Activated T-cell treated with anti-CD3 and anti-CD28 coated beads, Interleukin-2, amount 50 U/mL, for 72 hours (primary cell): ENCODE measurements at places on chromosomes 4 and X. TPM values are rescaled to one million over a fixed set of nuclear protein-coding genes. Genes with fewer than 3 reads are reported as not detected.

- H3K4me1 ChIP-seq = no peaks in the 10 kb centered on the region
- H3K4me3 ChIP-seq = no peak overlapping the region
- no peaks in the 10 kb centered on the region for H3K36me3 ChIP-seq
- no peak for DNase-seq
- no peaks in the 10 kb centered on the region for H3K27me3 ChIP-seq
Measured at GRCh38 chr4:123363729-123364128, 32.9 kb upstream of the SPRY1 start.

Gene KLB
- not detected for total RNA-seq

Gene TKTL2
- not detected for total RNA-seq

DNA sequence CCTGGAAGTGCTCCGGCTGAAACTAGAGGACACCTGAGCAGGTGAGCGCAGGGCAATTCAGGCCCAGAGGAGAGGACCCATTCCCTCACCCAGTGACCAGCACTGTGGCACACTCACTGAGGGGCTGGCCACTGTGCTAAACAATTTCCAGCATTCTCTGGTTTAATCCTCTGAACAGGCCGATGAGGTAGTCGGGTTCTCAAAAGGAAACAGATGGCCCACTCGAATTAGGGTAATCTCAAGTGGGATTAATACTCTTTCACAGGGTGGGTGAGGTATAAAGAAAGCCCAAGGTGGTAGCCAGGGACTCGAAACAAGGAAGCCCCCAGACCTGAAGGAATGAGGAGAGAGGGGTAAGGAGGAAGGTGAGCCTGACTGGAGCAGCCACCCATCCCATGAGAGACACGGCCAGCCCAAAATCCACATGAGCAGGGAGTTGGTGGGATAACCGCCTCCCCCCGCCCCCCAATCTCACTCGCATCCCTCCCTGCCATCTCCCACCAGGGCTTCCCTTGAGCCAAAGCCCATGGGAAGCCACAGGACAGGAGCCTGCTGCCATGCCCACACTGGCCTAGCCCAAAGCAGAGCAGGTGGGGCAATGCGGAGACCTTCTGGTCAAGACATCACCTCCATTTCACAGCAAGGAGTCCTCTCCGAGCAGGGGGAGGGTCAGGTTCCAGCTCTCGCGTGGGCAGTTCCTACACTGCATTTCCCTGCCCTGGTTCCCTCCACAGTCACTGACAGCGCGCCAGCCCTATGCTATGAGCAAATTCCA lies 55.0 kb downstream of the SH3KBP1 start:
- peaks cover 15% of the 10 kb centered on the region for H3K36me3 ChIP-seq
- peaks cover 17% of the 10 kb centered on the region for H3K4me1 ChIP-seq
- H3K4me3 ChIP-seq = no peak overlapping the region
- no peaks in the 10 kb centered on the region for H3K27me3 ChIP-seq
- no peak overlapping the region for H3K27ac ChIP-seq
- DNase-seq = no peak

GRCh38 chr4:167210166-167210565 lies 24.1 kb downstream of the SPOCK3 start:
- H3K27me3 ChIP-seq = no peaks in the 10 kb centered on the region
- H3K4me3 ChIP-seq = no peak overlapping the region
- H3K27ac ChIP-seq = no peak overlapping the region
- H3K4me1 ChIP-seq = no peaks in the 10 kb centered on the region

Gene SPANXD
- total RNA-seq = not detected

Gene IL3RA
- 7.5 TPM for total RNA-seq

Gene EGF
- total RNA-seq = not detected

Gene CASP6
- total RNA-seq = 25.1 TPM

- H3K27me3 ChIP-seq = no peaks in the 10 kb centered on the region
- no peak overlapping the region for H3K4me3 ChIP-seq
- DNase-seq = no peak
- H3K36me3 ChIP-seq = no peaks in the 10 kb centered on the region
- H3K27ac ChIP-seq = no peak overlapping the region
Measured at GRCh38 chrX:35829501-35829900, 31.4 kb downstream of the MAGEB16 start.

- no peaks in the 10 kb centered on the region for H3K36me3 ChIP-seq
- no peak overlapping the region for H3K27ac ChIP-seq
- peaks cover 7% of the 10 kb centered on the region for H3K27me3 ChIP-seq
- H3K4me3 ChIP-seq = no peak overlapping the region
- no peak for DNase-seq
Measured at GRCh38 chr4:155506745-155507144, 130.0 kb upstream of the MAP9 start.

Gene SORCS2
- total RNA-seq = 0.05 TPM

DNA sequence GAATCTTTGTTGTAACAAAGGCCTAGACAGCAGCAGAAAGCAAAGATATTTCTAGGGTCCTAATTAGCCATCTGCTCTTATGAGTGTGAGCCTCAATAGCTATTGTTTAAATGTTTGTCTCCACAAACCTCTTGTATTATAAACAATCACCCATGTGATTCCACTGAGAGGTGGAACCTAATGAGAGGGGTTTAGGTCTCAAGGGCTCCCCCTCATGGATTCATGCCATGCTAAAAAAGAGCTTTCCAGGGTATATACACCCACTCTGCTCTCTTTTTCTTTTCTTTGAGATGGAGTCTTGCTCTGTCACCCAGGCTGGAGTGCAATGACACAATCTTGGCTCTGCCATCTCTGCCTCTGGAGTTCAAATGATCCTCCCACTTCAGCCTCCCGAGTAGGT lies 42.1 kb downstream of the TRIM61 start:
- no peak for DNase-seq
- no peaks in the 10 kb centered on the region for H3K36me3 ChIP-seq
- H3K4me3 ChIP-seq = no peak overlapping the region
- peaks cover 6% of the 10 kb centered on the region for H3K27me3 ChIP-seq
- H3K27ac ChIP-seq = no peak overlapping the region

DNA sequence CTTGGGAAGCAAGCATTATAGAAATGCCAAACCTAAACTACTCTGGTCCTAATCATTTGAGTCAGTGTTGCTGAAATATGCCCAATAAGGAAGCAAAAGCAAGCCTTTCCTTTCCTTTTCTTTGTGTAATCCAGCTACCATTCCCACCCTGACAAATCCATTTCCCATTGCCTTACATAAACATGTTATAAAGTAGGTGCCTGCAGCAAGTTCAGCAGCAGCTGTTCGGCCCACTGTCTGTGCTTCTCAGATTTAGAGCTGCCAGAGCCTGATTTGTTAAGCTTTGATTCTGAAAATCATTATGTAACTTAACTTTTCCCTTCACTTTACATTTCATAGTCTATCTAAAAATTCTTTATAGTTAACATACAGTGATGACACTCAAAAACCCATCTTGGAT lies 148.6 kb downstream of the EPHA5 start:
- no peak overlapping the region for H3K4me3 ChIP-seq
- no peaks in the 10 kb centered on the region for H3K36me3 ChIP-seq
- no peak overlapping the region for H3K27ac ChIP-seq
- H3K4me1 ChIP-seq = no peaks in the 10 kb centered on the region

DNA sequence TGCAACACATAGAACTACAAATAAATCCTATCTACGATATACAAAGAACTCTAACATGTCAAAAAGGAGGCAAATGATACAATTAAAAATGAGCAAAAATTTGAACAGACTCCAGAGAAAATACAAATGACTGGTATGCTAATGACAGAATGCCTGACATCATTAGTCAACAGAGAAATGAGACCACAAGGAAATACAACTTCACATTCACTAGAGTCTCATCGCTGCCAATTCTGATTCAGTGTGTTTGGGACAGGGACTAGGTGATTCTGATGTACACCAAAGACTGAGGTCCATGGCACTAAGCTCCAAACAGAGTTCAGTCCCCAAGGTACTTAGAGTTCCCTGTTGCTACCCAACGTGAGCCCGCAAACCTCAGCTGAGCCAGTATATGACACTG lies 23.4 kb downstream of the SLC2A9 start:
- H3K27me3 ChIP-seq = no peaks in the 10 kb centered on the region
- peaks cover 2% of the 10 kb centered on the region for H3K36me3 ChIP-seq
- peaks cover 56% of the 10 kb centered on the region for H3K4me1 ChIP-seq
- DNase-seq = no peak
- H3K27ac ChIP-seq = no peak overlapping the region

GRCh38 chr4:77872723-77873445 lies 10.3 kb downstream of the MRPL1 start:
- no peaks in the 10 kb centered on the region for H3K27me3 ChIP-seq
- no peak for DNase-seq
- peaks cover 18% of the 10 kb centered on the region for H3K4me1 ChIP-seq
- H3K4me3 ChIP-seq = no peak overlapping the region

DNA sequence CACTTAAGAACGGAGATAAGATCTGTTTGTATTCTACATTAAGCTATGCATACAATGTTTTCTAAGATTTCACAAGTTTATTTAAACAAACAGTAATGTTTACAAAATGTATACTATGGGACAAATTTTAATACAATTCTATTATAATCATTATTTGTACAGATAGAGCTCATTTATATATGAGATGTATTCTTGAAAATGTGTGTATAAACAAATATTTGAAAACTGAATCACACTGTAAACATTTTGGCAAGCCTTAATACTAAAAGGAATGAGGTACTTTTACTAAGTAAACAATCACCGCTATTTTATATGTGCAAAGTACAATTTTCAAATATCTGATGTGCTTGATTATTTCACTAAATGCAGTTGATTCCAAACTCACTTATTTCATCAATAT lies 119.2 kb upstream of the MAB21L2 start:
- H3K4me3 ChIP-seq = no peak overlapping the region
- H3K27ac ChIP-seq = no peak overlapping the region
- H3K36me3 ChIP-seq = peaks cover 6% of the 10 kb centered on the region
- H3K27me3 ChIP-seq = no peaks in the 10 kb centered on the region

Gene ZNF157
- total RNA-seq = 0.60 TPM

DNA sequence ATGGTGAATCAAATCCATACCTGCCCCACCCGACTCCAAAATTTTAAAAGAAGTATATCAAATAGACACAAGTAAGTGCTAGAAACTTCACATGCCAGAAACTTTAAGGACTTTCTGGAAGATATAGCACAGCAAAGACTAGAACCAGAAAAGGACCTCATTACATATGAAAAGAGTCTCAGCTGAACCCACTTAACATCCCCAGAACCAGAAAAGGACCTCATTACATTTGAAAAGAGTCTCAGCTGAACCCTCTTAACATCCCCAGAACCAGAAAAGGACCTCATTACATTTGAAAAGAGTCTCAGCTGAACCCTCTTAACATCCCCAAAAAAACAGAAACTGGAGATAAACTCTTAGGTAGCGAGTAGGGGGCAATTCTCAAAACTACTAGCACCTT lies 32.3 kb downstream of the STPG2 start:
- no peaks in the 10 kb centered on the region for H3K27me3 ChIP-seq
- DNase-seq = no peak
- H3K4me3 ChIP-seq = no peak overlapping the region
- no peaks in the 10 kb centered on the region for H3K36me3 ChIP-seq

Gene TMPRSS11D
- not detected for total RNA-seq

DNA sequence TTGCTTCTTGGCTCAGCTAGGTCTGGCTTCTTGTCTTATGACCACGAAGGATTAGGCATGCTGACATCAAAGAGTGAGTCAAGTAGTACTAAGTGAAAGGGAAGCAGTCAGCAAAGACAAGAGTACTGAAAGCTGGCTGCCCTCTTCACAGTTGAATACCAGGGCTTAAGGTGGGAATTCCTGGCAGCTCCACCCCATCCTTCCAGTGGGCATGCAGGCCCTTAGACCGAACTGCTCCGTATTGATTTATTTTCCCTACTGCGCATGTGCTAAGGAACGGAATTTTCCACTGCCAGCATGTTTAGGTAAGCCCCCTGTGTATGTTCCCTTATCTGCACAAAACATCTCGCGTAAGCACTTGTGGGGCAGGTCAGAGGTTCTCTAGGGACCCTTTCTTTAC lies 2320.1 kb downstream of the ARAP2 start:
- H3K27ac ChIP-seq = no peak overlapping the region
- no peak for DNase-seq
- no peaks in the 10 kb centered on the region for H3K36me3 ChIP-seq

GRCh38 chr4:163590103-163590502 lies 95.6 kb downstream of the TMA16 start:
- peaks cover 6% of the 10 kb centered on the region for H3K27me3 ChIP-seq
- no peaks in the 10 kb centered on the region for H3K36me3 ChIP-seq
- H3K4me1 ChIP-seq = no peaks in the 10 kb centered on the region
- DNase-seq = no peak
- H3K27ac ChIP-seq = no peak overlapping the region
- H3K4me3 ChIP-seq = no peak overlapping the region

GRCh38 chr4:79514621-79515329 lies 106.7 kb upstream of the GK2 start:
- H3K27me3 ChIP-seq = peaks cover 7% of the 10 kb centered on the region
- no peak overlapping the region for H3K27ac ChIP-seq
- DNase-seq = no peak

Gene GJB1
- 0.28 TPM for total RNA-seq
